H54 (cell line): ENCODE measurements at places on chromosomes 4 and X.

- no peak for DNase-seq
Measured at GRCh38 chr4:110710070-110710469, 87.2 kb upstream of the PITX2 start.

GRCh38 chr4:168942985-168943384 is 67.1 kb downstream of the CBR4 start:
- DNase-seq, result no peak

GRCh38 chrX:2552621-2553201 is 51.9 kb upstream of the DHRSX start:
- no peak for DNase-seq

DNA sequence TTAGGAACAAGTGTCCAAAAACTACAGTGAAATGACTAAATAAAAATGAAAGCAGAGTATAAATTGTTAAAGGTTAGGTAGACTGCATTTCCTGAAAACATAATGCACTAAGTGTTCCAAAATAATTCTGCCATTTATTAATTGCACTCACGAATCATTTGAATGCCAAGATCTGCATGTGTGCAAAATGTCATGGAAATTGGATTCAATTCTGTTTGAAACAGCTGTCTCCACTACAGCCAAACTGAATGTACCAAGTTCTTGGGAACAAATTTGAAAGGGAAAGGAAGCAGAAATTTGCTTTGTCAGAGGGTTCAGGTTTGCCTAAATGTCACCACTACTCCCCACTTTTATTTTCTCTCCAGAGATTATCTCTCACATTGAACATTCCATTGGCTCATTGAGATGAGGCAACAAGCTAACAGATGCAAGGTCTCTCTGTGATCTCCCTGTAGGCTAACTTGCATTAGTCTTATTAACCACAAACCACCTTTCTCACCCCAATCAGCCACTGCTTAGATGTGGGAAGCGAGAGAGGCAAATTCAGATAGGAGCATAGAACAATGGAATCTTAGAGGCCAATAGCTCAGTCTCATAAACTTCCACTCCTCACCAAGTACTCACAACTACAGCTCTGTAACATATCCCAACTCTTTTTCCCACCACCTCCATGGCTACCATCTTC is 226.6 kb downstream of the KDR start:
- no peak for DNase-seq

- peak; percentile 65 for DNase-seq
Measured at GRCh38 chr4:7043284-7044136, at the start of gene TADA2B. Gene TADA2B (plus strand): TSS chr4:7043372. CDS start chr4:7043580, 208 bp downstream.

DNA sequence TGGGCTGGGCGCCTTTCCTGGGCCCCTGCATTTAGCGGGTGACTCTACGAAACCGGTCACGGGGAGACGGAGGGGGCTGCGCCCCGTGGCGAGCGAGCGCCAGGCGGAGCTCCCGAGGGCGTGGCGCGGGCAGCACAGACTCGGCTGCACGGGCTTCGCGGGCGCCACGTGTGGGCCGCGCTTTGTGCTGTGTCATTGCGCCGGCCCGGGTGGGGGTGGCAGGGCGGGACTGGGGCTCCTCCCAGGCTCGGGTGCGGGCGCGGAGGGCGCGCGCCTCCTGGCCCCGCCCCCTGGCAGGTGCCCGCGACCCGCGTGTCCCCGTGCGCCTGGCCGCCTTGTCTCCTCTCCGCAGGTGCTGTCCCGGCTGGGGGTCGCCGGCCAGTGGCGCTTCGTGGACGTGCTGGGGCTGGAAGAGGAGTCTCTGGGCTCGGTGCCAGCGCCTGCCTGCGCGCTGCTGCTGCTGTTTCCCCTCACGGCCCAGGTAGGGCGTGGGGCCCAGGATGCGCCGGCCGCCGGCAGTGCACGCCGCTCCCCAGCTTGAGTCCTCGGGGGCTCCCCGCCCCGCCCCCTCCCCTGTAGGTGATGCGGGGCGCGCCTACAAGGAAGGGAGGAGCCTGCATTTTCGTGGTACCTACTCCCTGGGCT is 651 bp downstream of the UCHL1 start:
- DNase-seq, result peak; percentile 60

DNA sequence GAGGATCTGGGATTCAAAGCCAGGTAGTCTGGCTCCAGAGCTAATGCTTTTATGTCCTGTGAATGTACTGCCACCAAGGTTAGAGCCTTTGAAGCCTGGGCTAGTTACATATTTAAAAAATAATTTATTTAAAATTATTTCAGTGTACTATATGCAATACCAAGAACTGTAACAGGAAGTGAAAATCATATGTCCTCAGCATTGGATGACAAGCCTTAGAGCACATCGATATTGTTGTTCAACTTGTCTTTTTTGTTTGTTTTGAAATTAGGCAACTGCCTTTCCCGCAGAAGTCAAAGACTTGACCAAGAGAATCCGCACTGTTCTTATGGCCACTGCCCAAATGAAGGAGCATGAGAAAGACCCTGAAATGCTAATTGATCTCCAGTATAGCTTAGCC is 73.1 kb upstream of the IL13RA1 start:
- no peak for DNase-seq

DNA sequence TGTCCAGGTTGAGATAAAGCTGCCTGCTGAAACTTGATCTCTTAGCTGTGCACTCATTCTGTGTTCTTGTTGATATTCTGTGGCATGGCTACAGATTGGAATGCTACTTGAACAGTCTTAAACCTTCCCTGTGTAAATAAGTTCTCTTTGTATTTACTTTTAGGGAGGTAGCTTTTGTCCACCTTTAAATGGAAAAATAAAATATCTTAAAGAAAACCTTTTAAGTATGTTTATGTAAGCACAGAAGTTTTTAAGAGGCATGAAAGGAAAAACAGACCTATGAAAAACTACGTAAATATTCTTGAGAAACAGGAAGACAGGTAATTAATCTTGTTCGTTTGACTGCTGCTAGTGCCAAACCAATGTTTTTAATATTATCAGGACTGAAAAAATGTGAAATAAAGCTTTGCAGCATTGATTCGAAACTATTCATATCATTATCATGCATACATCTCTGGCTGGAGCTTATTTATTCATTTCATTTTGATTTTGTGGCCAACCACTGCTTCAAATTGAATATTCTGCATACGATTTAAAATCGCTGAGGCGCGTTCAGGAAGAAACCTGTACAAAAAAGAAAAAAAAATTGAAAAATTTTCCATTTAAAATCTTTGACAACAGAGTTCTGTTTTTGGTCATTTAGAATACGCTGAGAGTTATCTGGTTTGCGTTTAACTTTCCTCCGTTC is 17.8 kb downstream of the HSD17B13 start:
- no peak for DNase-seq

DNA sequence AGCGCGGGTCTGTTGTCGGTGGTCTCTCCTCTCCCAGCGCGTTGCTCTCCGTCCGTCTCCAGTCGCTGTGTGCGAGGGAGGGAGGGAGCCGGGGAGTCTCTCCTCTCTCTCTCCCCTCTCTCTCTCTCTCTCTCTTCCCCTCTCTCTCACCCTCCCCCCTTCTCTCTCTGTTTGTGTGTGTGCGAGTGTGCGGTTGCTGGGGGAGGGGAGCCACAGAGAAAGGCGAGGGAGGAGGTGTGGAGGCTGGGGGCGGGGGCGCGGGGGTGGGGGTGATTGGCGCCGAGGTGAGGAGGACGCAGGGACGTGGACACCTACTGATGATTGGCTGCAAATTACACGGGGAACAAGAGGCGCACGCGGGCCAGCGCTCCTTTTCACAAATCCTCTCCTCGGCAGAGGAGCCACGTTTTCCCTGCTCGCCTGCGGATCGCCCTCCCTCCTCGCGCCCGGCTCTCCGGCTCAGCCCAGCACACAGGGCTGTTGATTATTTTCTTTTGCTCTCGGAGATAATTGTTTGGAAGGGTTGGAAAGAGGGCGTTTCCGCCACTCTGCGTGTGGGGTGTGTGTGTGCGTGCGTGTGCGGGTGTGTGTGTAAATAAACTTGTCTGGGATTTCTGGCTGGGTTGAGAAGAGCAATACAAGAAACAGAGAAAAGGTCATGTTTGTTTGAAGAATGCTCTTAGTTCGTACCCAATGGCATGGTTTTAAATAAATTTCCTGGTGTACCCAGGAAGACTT is at the start of gene CXXC4:
Gene CXXC4, minus strand, starts transcription at position 73 of the 738 bp plus-strand sequence. CDS start 3,092 bp downstream, outside the sequence.
- DNase-seq, result peak; percentile 33

DNA sequence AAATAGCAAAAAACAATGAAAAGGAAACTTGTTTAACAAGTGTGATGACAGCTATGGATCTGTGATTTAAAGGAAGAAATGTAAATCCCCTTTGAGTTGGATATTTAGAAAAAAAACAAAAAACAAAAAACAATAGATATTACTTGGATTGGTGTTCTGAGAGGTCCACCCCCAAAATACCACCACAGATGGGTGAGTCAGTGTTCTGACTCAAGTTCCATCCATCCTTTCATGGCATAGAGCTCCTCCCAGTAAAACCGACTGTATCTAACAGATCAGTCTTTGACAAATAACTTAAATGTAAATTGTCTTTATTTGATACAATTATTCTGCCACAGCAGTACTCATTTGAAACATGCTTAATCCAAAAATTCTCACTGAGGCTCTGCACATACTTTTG is 27.4 kb downstream of the TMPRSS11B start:
- no peak for DNase-seq

- DNase-seq, result no peak
Measured at GRCh38 chr4:184097241-184097605, 120.5 kb downstream of the ENPP6 start.

DNA sequence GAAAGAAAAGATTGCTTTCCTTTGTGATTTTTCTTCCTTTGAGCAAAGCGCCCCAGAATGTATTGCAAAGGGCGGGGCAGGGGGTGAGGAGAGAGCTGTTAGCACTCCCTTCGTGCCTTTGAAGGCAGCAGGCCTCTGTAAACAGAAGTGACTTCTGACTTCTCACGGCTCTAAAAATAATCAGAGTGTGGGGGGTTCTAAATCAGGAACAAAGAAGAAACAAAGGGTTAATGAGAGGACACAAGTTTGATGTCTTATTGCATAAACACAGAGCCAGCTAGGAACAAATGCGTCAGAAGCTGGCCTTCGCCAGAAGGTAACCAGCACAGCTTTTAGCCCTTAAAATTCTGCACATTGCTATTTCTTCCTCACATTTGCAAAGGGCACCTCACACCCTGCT is 626.2 kb downstream of the MID1IP1 start:
- DNase-seq, result no peak

DNA sequence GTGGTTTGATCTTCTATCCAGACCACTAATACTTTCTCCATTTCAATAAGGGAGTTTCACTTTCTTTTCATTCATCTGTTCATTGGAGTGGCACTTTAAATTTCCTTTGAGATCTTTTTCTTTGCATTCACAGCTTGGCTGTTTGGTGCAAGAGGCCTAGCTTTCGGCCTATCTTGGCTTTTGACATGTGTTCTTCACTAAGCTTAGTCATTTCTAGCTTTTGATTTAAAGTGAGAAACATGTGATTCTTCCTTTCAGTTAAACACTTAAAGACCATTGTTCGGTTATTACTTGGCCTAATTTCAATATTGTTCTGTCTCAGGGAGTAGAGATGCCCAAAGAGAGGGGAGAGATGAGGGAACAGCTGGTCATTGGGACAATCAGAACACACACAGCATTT is 24.3 kb downstream of the CXCL13 start:
- no peak for DNase-seq

GRCh38 chrX:136211766-136212556 is 39.2 kb downstream of the MAP7D3 start:
- no peak for DNase-seq

- peak; percentile 22 for DNase-seq
Measured at GRCh38 chrX:9995855-9996339, 28.7 kb downstream of the CLDN34 start.

GRCh38 chrX:24999511-24999910 is 16.3 kb downstream of the ARX start:
- no peak for DNase-seq

DNA sequence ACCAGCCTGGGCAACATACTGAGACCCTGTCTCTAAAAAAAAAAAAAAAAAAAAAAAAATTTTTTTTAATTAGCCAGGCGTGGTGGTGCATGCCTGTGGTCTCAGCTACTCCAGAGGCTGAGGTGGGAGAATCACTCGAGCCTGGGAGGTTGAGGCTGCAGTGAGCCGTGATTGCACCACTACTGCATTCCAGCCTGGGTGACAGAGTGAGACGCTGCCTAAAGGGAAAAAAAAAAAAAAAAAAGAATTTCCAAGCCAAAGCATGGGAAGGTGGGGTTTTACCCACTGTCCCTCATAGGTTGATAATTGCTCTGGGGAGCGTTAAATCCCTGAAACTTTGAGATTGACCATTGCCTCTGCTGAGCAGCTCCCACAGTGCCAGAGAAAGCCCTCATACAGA is 427.5 kb downstream of the BCOR start:
- no peak for DNase-seq

DNA sequence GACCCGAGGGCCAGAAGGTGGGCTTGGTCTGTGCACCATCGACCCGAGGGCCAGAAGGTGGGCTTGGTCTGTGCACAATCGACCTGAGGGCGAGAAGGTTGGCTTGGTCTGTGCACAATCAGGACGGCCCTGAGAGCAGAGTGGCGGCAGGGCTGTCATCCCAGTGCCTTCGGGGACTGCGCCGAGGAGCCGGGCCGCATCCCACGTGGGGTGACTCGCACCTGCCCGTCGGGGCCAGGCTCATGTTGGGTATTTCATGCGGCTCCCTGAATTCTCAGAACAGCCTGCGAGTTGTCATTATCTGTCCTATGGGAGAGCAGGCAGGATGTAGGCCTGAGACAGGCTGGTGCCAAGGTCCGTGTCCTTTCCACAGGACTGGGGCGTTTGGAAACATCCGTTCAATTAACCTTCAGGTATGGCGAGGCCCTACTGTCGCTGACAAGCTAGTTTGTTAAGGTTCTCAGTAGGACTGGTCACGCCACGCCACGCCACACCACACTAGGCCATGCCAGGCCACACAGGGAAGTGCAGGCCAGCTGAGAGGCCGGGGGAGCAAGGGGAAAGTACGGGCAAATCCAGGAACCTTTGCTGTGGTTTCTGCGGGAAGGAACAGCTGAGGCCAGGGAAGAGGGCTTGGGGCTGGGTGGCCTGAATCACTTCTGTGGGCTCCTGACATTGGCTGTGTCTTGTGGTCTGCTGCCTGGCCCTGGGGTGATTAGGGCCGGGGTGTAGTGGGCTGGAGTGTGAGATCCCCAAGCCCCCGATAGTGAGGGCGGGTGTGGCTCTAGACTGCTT is 182.9 kb downstream of the AFAP1 start:
- DNase-seq, result no peak

GRCh38 chrX:47172549-47172948 is 21.1 kb upstream of the UBA1 start:
- DNase-seq, result no peak

DNA sequence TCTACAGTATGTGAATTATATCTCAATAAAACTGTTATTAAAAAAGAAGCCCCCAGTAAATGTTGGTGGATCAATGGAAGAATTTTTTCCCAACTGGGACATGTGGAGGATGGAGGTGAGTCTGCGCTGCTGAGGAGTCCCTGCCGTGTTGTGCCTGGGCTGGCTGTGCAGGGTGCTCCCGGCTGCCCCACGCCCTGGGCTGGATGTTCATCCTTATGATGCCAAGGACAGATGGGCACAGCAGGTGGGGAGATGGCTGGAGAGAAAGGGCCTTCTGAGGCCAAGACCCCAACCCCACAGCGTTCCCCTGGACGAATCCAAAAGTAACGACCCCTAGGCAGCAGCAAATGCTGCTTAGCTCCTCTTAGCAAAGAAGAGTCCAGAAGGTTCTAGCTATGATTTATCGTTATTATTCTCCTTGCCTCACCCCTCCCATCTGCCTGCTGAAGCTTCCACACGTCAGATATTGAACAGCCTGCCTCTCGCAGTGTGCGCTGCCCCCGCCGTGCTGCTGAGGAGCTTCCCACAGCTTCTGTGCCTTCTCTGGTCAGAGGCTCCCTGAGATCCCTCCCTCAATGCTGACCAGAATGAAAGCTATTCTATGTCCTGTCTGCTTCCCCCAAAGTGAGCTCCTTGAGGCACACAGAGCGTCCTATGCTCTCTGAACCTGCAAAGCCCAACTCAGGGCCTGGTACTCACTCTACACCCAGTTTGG is 26.5 kb downstream of the HMX1 start:
- no peak for DNase-seq
